ENCODE measurements at places on chromosomes 6 and 20.

DNA sequence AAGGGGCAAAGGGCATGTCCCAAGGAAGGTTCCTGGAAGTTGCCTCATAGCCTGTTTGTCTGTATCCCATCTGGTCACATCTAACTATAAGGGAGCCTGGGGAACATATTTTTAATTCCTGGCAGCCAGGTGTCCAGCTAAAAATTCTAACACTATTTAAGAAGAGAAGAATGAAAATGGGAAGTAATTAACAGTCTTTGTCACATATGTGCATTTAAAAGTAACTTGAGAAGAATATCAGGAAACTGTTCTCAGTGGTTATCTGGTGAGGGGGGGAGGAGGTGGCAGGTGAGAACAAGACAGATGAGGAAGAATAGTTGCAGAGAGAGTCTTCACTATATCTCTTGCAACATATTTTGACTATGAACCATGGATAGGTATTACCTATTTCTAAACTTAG is 75.5 kb upstream of the ELOVL5 start:
- no peak for DNase-seq

DNA sequence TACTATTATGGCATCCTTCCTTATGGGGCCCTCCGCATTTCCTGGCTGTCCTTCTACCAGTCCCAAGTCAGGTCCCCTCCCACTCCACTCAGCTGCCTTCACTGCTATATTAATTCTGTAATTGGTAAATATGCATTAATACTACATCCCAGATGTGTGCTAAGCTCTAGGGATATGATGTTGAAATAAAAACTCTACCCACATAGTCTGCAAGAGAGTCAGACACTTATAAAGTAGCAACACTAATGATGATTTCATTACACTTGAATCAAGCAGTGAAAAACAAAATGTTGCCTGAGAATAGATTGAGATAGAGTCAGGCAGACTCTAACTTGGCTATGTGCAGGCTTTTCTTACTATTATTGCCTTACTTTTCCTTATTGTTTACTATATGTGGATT is 62.4 kb downstream of the AIG1 start:
- no peak for DNase-seq

- no peak for DNase-seq
Observed at GRCh38 chr6:161268531-161269210, 5.2 kb downstream of the AGPAT4 start.

- DNase-seq: no peak
Observed at GRCh38 chr6:34201455-34202107, 35.1 kb upstream of the HMGA1 start.

DNA sequence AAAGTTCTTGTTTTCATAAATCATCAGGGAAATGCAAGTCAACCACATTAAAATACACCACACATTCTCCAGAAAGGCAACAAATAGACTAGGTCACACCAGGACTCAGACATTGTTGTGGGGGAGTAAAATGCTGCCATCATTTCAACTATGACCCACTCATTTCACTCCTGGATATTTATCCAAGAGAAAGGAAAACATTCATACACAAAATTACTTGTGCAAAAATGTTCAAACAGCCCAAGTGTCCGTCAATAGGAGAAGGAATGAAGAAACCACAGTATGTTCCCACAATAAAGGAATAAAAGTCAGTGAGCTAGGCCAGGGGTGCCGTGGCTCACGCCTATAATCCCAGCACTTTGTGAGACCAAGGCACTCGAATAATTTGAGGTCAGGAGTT is 81.5 kb upstream of the QKI start:
- no peak for DNase-seq

Measured in right renal cortex interstitium (tissue), 3 donors.